ENCODE measurements at places on chromosomes 13 and 19.

- DNase-seq, result no peak
Measured at GRCh38 chr19:13860679-13861391, 16.1 kb upstream of the NANOS3 start.

DNA sequence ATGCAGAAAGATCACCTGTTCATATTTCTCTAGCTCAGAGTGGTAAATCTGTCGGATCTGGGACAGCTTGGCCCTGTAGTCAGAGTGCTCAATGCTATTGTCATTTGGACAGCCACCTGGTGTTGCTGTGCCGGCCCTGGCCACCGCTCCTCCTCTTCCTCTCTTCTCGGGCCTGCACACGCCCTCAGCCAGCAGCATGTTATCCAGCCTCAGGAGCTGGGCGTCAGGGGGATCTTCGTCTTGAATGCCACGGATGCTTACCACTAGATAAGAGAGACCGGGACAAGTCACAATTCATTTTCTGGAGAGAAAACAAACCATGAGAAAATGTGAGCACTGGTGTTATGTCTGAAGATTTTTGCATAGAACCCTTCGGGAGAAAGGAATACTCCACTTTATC lies 32.5 kb downstream of the CILP2 start:
- no peak for DNase-seq

DNA sequence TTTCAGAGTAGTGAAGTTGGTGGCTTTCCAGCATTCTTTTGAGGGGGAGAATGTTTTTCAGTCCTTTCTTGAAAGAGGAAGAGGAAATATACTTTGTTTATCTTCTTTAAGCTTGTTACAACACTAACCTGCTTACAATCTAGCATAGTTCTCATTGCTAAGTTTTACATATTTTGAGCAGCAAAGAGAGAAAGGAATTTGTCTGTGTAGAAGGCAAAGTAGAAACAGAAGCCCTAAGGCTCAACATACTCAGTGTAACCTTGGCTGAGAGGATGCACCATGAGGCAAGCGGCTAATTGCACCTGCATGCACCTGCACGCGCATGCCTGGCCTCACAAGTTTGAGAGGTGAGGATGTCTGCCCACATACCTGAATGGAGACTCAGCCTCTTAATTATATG lies 2.2 kb downstream of the FRY start:
- no peak for DNase-seq

DNA sequence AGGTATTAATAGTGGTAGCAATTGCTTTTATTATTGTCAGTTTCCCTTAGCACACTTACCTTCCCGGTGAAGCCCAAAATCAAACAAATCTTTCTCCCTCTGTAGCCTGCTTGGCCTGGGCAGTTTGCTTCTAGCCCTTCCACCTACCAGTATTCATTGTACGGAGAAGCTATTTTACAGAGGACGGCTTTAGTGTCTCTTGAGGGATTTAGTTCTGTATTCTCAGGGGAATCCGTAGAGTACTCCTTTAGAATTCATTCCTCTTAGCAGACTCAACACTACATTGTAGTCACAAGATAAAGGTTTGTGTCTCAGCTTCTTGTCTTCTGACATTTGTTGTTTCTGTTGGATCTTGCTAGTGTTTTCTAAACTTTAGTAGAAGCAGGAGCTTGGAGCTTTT lies 24.1 kb upstream of the WTIP start:
- no peak for DNase-seq

Data from stimulated activated CD8-positive, alpha-beta memory T cell treated with anti-CD3 and anti-CD28 coated beads, Interleukin-7, amount 100 ng/mL, for 48 hours (primary cell).